Activated CD4-positive, alpha-beta T cell treated with anti-CD3 and anti-CD28 coated beads, Interleukin-2, amount 50 U/mL, for 16 hours (primary cell): ENCODE measurements at places on chromosomes 1 and 21.

GRCh38 chr1:236010443-236010842, 54.4 kb downstream of the NID1 start:
- no peak for DNase-seq

- DNase-seq = no peak
Measured at GRCh38 chr1:226002667-226003501, 3.7 kb upstream of the SDE2 start.

DNA sequence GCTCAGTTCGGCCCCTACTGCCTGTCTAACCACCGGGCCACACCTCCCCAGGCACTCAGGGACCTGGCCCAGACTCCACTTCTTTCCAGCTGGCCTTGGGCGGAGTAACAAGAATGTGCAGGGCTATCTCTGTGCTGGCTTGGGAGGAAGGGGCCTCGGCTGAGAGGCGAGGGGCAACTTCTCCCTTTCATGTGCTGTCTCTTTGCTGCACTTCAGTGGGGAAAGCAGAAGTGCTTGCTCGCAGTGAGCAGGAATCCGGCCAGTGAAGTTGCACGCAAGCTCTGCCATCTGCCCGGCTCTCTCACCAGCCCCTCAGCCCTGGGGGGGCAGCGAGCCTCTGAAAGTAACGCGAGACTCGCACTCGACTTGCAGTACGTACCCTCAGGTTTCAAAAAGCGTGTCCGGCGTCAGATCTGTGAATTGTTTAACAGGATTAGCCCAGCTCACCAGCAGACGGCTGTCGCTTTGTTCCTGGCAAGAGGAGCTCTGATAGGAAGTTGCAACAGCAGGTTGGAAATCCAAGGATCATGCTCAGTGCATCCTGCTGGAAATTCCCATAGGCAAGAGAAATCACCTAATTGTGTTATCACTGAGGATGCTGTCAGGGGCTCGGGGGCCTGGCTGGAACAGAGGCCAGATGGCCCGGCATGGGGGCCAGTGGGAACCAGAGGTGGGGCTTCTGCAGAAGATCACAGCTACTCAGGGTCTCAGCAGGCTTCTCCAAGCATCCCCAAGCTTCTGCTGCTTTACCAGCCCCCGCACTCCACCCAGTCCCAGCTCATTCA, 221.1 kb downstream of the NPHP4 start:
- no peak for DNase-seq

DNA sequence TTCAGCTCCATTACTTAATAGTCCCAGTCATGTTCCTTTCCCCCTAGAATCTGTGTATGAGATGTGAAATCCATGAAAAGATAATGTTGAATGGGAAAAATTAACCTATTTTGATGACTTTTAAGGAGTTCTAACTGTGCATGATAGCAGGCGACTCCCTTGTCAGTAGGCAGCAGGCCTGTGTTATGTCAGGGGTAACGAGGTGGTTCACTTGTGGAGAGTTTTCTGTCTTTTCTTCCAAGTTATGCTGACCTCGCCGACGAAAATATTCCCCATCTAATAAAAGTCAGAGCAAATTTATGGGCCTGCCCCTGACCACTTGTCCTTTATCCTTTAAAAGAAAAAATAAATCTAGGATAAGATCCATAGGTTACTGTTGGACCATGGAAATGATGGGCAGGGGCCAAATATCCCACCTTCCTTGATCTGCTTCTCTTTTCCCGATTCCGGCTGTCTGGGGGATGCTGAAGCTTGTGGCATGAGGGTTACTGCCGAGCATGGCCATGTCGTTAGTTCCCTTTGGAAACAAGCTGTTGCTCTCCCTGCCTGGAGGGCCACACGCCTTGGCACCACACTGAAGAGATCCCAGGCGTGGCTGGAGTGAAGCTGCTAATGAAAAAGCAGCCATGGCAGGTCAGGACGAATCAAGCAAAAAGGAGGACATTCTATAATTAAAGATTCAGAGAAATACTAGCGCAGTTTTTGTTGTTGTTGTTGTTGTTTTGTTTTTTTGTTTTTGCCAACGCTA, 93.8 kb downstream of the ROR1 start:
- no peak for DNase-seq

DNA sequence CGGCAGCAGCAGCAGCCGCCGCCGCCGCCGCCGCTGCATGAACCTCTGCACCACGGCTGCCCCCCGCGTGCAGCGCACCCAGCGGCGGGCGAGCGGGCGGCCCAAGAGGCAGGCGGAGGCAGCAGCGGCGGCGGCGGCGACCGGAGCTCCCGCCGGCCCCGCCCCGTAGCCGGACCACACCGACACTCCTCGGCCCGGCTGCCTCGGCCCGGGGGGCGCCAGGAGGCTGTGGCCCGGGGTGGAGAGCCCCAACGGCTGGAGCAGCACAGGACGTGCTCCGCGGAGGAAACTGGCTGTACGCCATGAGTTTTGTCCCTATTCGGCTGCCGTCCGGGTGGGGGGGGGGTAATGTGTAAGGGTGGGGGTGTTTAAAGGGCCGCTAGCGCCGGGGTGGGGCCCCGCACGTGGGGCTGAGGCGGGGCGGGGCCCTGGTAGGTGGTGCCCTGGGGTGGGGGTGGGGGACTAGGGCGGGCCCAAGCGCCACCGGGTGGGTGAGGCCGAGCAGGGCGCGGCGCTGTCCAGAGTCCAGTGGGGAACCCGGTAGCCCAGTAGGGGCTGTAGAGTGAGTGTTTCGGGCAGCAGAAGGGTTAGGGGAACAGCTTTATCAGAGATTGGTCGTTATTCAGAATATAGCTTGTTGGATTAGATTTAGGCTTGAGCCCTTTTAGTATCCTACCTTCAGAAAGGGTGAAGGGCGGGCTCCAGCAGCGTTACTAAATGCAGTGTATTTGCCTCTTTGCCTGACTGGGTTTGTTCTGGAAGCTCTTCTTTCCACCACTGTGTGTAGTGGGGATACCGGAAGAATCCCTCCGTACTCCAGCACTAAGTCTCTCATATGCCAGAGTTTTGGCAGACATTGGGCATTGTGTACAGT, at the start of gene FAM78B:
TSS of gene FAM78B (minus strand) at position 304 of the 874 bp plus-strand sequence. CDS start 753 bp downstream, outside the sequence.
- peak; percentile 67 for DNase-seq

DNA sequence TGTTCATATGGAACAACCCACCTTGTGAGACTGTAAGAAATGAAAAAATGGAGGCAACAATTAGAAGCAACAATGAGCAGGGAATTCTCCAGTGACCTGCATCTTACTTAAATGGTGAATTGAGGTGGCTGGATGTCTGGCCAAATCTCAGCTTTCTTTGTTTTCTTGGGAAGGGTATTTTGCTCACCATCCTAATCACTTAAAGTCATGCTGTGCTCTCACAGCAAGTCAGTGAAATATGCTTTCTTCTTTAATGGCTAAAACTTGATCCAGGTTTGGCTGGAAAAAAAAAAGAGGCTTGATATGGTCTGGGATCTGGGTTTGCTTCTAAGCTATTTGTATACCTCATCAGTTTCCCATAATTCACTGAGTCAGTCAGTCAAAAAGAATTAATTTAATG, 124.8 kb downstream of the ESRRG start:
- no peak for DNase-seq

GRCh38 chr1:6167391-6168303, 12.5 kb downstream of the CHD5 start:
- no peak for DNase-seq

GRCh38 chr21:42758721-42759593, 105.5 kb downstream of the PDE9A start:
- no peak for DNase-seq

- peak; percentile 2 for DNase-seq
Measured at GRCh38 chr1:85612704-85613361, 32.3 kb downstream of the CCN1 start.

GRCh38 chr21:41250519-41250918, 66.1 kb upstream of the FAM3B start:
- DNase-seq = no peak

- DNase-seq = no peak
Measured at GRCh38 chr1:10813799-10814198, 17.4 kb upstream of the CASZ1 start.

DNA sequence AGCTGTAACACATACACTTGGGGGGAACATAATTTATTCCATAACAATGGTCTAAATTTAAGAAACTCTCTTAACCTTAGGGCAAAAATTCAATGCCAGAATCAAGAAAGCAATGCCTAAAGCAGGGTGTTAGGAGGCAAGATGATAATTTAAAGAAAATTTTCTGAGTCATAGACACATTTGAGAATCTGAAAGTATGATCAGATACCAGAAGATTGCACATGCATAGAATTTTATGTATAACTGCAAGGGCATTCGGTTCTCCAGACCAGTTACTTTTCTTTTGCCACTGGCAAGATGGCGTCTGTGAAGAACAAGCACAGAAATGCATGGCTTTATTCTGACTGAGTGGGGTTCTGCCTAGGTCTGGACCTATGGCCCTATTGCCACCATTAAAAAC, 64.4 kb upstream of the IPO9 start:
- no peak for DNase-seq

- no peak for DNase-seq
Measured at GRCh38 chr1:82593561-82593960, 792.8 kb downstream of the ADGRL2 start.

DNA sequence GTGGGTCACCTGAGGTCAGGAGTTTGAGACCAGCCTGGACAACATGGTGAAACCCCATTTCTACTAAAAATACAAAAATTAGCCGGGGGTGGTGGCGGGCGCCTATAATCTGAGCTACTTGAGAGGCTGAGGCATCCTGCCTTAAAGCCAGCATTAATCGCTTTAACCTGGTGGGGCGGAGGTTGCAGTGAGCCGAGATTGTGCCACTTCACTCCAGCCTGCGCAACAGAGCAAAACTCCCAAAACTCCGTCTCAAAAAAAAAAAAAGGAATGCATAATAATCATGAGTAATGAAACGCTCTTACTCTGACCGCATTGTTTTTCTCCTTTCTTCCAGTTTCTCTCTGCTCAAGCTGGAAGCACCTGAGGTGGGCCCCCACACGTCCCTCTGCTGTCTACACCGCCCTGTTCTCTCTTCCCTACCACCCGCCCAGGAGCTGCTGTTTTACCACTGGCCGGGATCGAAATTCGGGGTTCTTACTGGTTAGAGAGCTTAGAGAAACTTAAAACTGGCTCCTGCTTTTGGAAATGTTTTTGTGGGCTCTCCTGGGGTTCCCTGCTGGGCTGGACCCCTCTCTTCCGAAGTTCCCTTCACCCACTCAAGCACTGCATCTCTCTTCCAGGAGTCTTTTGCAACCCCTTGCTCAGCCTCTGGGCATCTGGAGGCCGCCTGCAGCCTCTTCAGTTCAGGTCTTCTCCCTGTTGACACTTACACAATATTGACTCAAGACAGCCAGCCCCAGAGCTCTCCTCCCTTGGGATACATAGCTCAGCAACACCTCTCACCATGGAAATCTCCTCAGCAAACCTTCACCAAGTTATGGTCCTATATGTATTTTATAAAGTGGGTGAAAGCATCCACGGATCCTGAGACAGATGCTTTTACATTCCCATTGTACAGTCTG, 62.5 kb downstream of the FAM163A start:
- no peak for DNase-seq

DNA sequence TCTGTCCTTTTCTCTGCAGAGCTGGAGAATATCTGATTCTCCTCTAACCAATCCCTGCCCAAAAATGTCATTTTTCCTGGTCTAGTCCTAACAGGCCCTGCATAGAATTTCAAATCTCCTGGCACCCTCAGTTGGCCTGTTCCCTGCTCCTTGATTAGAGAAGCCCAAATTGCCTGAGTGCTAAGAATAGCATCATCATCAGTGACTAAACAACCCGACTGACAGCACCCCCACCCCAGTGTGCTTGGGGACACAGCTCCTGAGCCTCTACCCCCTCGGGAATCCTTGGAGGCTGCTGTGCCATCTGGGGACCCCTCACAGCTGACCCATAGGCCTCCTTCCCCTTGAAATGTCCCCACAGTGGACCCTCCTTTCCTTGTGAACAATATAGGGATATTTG, 94.4 kb downstream of the DDX20 start:
- no peak for DNase-seq

GRCh38 chr1:227730630-227731151, 4.4 kb downstream of the JMJD4 start:
- DNase-seq = no peak

DNA sequence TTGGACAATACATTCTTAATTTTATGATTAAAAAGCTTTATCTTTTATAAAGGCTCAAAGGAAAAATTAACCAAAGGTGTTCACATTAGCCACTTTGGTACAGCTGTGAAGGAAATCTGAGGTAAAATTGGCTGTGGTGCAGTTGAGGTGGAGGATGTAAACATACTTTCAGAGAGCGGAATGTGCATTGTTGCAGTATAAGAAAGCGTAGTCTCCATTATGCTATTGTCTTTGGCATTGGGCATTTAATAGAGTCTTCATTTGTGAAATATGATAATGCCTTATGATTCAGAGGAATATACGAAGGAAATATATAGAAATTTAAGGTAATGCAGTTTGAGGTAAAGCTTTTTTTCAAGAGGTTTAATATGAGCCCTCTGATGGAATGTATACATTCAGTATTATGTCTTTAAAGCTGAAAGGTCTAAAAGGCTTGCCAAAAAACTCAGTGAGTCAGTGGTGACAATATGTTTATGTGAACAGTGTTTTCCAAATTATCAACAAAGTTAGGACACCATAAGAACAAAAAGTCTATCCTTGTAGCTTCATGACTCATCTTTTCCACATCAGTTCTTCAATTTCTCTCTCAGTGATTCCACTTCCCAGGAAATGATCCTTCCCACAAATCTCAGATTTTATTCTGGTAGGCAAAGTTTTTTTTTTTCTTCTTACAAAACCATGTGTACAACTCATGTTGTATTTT, 26.9 kb upstream of the DDR2 start:
- no peak for DNase-seq

DNA sequence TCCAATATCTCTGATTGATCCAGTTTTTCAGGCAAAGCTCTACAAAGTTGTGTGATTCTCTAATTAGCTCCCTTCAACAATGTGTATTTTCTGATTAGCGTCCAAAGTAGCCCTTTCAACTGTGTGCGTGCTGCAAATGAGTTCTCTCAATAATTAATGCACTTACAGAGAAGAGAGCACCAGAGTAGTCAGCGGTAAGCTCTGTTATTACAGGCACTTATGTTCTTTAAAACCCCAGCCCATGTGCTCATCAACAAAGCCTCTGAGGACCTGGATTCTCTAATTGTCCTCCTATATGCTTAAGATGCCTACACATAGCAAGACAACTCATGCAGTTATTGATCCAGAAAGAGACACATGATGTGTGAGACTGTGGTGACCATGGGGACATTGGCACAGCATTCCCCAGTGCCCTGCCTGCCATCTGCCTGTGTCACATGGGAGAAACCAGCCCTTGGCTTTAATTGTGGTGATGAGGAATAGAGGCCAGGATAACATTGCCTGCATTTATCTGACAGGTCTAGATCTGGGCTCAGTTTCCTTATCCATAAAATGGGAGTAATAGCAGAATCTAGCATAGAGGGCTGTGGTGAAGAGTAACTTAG, 151.7 kb downstream of the PCP4 start:
- DNase-seq = no peak

DNA sequence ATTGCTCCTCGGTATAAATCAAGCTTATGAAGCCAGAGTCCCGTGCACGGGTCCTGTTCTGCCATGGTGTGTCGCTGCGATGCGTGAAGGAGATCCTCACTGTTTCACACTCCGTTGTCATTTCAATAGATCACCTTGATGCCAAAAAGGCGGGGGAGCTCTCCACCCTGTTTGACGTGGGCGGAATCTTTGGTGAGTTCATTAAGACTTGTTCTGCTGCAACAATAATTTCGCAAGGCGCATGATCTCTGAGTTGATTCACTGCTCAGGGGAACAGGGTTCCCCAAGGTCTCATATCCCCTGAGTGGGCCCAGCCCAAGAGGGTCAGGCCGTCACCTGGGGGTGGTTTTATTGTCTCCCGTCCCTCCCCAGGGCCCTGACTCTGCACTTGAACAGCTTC, 50.0 kb downstream of the SLC37A1 start:
- no peak for DNase-seq

- no peak for DNase-seq
Measured at GRCh38 chr21:44279354-44280260, 6.1 kb upstream of the AIRE start.

GRCh38 chr1:160086456-160086892, 5.1 kb downstream of the KCNJ9 start:
- DNase-seq = no peak
